Spleen (tissue), 13 donors: ENCODE measurements at places on chromosomes 6 and 20. TPM values are rescaled to one million over a fixed set of nuclear protein-coding genes. Genes with fewer than 3 reads are reported as not detected.

GRCh38 chr6:113591896-113592827 is 265.0 kb upstream of the MARCKS start:
- no peak for DNase-seq

SNAI1 gene
- 8.3 TPM for total RNA-seq

CRISP2 gene
- total RNA-seq: not detected

MAN1A1 gene
- 148 TPM for total RNA-seq

- DNase-seq: no peak
Measured at GRCh38 chr6:15129887-15130286, 116.0 kb upstream of the JARID2 start.

STK35 gene
- total RNA-seq: 23.1 TPM

DNA sequence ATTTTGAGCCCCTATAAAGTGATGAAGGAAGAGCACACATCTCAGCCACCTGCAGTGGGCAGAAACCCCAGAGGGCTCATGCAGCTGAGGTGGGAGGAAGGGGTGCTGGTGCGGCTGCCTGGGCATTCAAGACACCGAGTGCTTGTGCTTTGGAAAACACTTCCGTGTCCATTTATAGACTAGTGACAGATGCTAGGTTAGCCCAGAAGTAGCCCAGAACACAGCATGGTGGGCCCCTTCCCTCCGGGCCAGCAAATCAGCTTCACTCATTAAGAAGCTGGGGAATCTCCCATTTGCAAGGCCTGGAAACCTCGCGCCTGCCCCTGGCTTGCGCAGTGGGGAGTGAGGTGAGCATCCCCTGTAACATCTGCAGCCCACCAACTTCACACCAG is 12.9 kb downstream of the BEND3 start:
- DNase-seq: no peak
